ENCODE measurements at places on chromosomes 1 and 21.

GRCh38 chr21:14880922-14881321 lies 183.9 kb downstream of the NRIP1 start:
- DNase-seq, result no peak

- DNase-seq, result no peak
Observed at GRCh38 chr1:228074954-228075730, 7.4 kb upstream of the ARF1 start.

GRCh38 chr1:221415651-221416050 lies 326.2 kb downstream of the DUSP10 start:
- DNase-seq, result no peak

GRCh38 chr21:39052718-39053117 lies 130.5 kb downstream of the PSMG1 start:
- no peak for DNase-seq

DNA sequence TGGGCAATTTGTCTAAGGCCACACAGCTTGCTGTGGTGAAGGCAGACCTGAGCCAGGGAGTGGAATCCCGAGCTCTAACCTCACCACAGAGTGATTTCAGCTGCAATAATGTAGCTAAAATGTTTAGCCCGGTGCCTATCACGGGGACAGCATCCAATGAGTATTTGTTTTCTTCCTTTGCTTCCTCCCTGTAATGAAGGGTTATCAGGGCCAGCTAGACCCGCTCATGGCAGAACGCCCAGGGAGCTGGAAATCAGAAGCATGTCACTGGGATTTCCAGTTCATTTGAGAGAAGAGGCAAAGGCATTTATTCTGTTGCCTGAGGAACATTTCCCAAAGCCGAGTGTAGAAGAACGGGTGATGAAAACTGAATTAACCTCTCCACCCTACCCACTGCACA lies 183.1 kb downstream of the ZSCAN20 start:
- DNase-seq, result no peak

GRCh38 chr1:18819986-18820790 lies 39.3 kb downstream of the TAS1R2 start:
- DNase-seq, result no peak
